ENCODE measurements at places on chromosomes 4 and X. TPM values are rescaled to one million over a fixed set of nuclear protein-coding genes. Genes with fewer than 3 reads are reported as not detected.

The FGF13 gene
- not detected for total RNA-seq

The APOO gene
- total RNA-seq: 8.5 TPM

The SPARCL1 gene
- 208 TPM for total RNA-seq

The RASL11B gene
- total RNA-seq: 0.54 TPM

The ADH4 gene
- total RNA-seq: not detected

The SLC9B1 gene
- 0.34 TPM for total RNA-seq

The DMRTC1 gene
- total RNA-seq: not detected

The TBC1D8B gene
- 9.2 TPM for total RNA-seq

The CEP44 gene
- total RNA-seq: 6.5 TPM

The EXOC1L gene
- not detected for total RNA-seq

The PLS3 gene
- 75.9 TPM for total RNA-seq

The GRK4 gene
- total RNA-seq: 4.4 TPM

The GLOD5 gene
- not detected for total RNA-seq
